Activated T-cell treated with anti-CD3 and anti-CD28 coated beads, Interleukin-2, amount 50 U/mL, for 24 hours (primary cell): ENCODE measurements at places on chromosomes 1 and 21.

- no peak overlapping the region for H3K4me3 ChIP-seq
- peaks cover 5% of the 10 kb centered on the region for H3K4me1 ChIP-seq
- H3K27me3 ChIP-seq: no peaks in the 10 kb centered on the region
- H3K36me3 ChIP-seq: no peaks in the 10 kb centered on the region
- no peak for DNase-seq
Observed at GRCh38 chr1:186054003-186054402, 319.8 kb downstream of the HMCN1 start.

DNA sequence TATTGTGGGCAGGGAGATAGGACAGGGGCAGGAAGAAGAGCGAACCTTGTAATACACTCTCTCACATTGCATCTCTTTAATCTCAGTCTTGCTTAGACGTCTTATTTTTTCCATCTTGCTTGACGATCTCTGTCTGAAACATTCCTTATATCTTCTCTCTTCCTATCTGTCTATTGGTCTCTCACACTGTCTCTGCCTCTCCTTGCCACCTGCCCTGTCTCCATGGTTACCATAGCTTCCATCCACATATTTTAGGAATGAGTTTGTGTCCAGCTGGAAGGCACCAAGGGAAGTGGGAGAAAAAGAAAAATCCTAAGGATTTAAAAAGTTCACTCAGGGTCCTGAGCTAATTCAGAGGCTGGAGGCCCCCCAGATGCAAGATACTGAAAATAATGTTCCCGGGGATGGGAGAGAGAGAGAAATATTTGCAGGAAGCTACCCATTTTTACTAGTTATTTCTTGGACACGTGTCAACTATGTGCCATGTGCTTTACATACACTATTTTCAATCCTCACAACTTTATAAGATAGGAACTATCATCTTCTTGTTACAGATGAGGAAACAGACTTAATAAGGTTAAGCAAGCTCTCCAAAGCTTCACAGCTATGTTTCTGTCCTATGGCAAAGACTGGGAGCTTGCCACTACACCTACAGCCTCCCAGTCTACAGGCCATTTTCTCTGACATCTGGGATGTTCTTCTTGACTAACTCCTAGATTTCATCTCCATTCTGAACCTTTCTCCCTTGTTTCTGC, 933 bp downstream of the ANKRD34A start:
- H3K4me3 ChIP-seq: peak overlapping the region; percentile 96
- H3K36me3 ChIP-seq: peaks cover 29% of the 10 kb centered on the region
- H3K27me3 ChIP-seq: no peaks in the 10 kb centered on the region
- peaks cover 72% of the 10 kb centered on the region for H3K4me1 ChIP-seq
- DNase-seq: no peak

GRCh38 chr1:216641669-216642460, 81.4 kb downstream of the ESRRG start:
- H3K4me3 ChIP-seq: no peak overlapping the region
- no peaks in the 10 kb centered on the region for H3K4me1 ChIP-seq
- H3K27me3 ChIP-seq: no peaks in the 10 kb centered on the region
- H3K36me3 ChIP-seq: no peaks in the 10 kb centered on the region

GRCh38 chr1:38213646-38214434, 167.2 kb upstream of the POU3F1 start:
- no peaks in the 10 kb centered on the region for H3K36me3 ChIP-seq
- H3K27me3 ChIP-seq: peaks cover 39% of the 10 kb centered on the region
- no peak overlapping the region for H3K27ac ChIP-seq
- DNase-seq: no peak
- H3K4me3 ChIP-seq: no peak overlapping the region

DNA sequence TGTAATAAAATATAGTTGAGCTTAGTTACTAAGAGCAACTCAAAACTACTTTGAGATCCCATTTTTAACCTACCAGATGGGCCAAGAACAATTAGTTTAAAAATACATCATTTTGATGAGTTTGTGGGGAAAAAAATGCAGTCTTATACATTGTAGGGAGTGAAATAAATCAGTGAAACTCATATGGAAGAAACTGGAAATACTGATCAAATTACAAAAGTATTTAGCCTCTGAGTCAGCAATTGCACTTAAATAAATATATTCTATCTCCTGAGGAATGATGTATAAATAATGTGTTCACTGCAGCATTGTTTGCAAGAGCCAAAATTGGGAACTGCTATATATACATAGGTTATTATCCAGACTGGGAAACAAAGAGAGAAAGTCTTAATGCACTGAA, 4.6 kb upstream of the SMCP start:
- no peaks in the 10 kb centered on the region for H3K4me1 ChIP-seq
- H3K27me3 ChIP-seq: peaks cover 21% of the 10 kb centered on the region
- no peak overlapping the region for H3K27ac ChIP-seq
- no peak for DNase-seq
- H3K4me3 ChIP-seq: no peak overlapping the region

GRCh38 chr21:39555911-39556590, 56.7 kb upstream of the B3GALT5 start:
- DNase-seq: no peak
- H3K27ac ChIP-seq: no peak overlapping the region
- H3K4me1 ChIP-seq: no peaks in the 10 kb centered on the region
- H3K4me3 ChIP-seq: no peak overlapping the region
- peaks cover 5% of the 10 kb centered on the region for H3K27me3 ChIP-seq
- no peaks in the 10 kb centered on the region for H3K36me3 ChIP-seq

DNA sequence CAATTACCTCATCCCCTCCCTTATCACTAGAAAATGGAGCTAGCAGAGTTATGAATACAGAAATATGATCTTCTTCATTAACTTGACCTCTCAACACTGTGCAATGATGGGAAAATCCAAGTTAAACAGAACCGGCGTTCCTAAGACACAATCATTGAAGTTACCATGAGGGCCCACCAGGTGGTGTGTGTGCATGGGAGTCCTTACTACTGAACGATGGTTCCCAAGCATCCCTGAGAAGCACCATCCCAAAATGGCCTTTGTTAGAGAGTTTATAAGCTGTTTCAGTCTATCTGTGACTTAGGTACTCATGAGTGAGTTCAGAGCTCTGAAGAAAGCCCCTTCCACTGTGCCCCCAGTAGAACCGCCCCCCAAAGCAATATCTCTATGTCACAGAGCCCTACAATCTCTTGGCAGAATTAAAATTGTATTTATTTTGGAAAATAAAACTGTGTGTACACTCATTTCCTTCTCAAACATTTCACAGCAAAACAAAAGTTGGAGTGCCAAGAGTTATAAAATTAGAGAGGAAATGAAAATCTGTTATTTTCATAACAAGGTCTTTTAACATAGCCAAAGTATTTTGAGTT, 56.8 kb downstream of the PLD5 start:
- no peaks in the 10 kb centered on the region for H3K36me3 ChIP-seq
- H3K4me1 ChIP-seq: no peaks in the 10 kb centered on the region
- DNase-seq: no peak
- H3K27me3 ChIP-seq: peaks cover 13% of the 10 kb centered on the region

DNA sequence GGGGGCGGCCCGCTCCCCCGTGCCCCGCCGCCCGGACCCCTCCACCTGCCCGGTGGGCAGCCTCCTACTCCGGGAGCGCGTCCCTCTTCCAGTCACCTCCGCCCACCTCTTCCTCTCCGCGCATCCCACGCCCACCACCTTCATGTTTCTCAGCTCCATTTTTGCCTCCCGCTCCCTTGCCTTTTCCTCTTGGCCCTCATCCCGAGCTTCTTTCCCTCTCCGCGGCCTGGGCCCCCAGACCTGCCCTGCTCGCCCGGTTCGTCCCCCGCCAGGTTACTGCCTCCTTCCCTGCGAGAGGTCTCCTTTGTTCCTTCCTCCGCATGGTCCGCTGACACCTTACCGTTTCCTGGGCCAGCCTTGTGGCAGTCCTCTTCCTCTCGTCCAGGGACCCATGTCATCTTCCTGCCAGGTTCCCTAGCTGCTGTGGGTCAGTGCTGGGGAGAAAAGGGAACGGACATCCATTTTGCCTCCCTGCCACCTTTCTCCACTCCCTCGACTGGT, 563 bp downstream of the QSOX1 start:
- peaks cover 2% of the 10 kb centered on the region for H3K36me3 ChIP-seq
- no peaks in the 10 kb centered on the region for H3K27me3 ChIP-seq
- DNase-seq: no peak
- peaks cover 35% of the 10 kb centered on the region for H3K4me1 ChIP-seq
- peak overlapping the region; percentile 87 for H3K4me3 ChIP-seq

GRCh38 chr1:108617008-108617723, 43.7 kb downstream of the HENMT1 start:
- H3K27ac ChIP-seq: no peak overlapping the region
- no peaks in the 10 kb centered on the region for H3K27me3 ChIP-seq

- no peaks in the 10 kb centered on the region for H3K27me3 ChIP-seq
- H3K27ac ChIP-seq: no peak overlapping the region
- no peaks in the 10 kb centered on the region for H3K4me1 ChIP-seq
- no peaks in the 10 kb centered on the region for H3K36me3 ChIP-seq
- no peak for DNase-seq
Observed at GRCh38 chr1:81517987-81518386, 282.7 kb upstream of the ADGRL2 start.

GRCh38 chr1:161200421-161200991, 1.7 kb upstream of the ADAMTS4 start:
- H3K27ac ChIP-seq: peak overlapping the region; percentile 96
- H3K4me3 ChIP-seq: peak overlapping the region; percentile 6
- no peaks in the 10 kb centered on the region for H3K27me3 ChIP-seq
- peaks cover 29% of the 10 kb centered on the region for H3K36me3 ChIP-seq
- H3K4me1 ChIP-seq: peaks cover 50% of the 10 kb centered on the region

GRCh38 chr1:56864430-56864829, 9.8 kb downstream of the C8A start:
- no peak overlapping the region for H3K27ac ChIP-seq
- H3K36me3 ChIP-seq: no peaks in the 10 kb centered on the region

DNA sequence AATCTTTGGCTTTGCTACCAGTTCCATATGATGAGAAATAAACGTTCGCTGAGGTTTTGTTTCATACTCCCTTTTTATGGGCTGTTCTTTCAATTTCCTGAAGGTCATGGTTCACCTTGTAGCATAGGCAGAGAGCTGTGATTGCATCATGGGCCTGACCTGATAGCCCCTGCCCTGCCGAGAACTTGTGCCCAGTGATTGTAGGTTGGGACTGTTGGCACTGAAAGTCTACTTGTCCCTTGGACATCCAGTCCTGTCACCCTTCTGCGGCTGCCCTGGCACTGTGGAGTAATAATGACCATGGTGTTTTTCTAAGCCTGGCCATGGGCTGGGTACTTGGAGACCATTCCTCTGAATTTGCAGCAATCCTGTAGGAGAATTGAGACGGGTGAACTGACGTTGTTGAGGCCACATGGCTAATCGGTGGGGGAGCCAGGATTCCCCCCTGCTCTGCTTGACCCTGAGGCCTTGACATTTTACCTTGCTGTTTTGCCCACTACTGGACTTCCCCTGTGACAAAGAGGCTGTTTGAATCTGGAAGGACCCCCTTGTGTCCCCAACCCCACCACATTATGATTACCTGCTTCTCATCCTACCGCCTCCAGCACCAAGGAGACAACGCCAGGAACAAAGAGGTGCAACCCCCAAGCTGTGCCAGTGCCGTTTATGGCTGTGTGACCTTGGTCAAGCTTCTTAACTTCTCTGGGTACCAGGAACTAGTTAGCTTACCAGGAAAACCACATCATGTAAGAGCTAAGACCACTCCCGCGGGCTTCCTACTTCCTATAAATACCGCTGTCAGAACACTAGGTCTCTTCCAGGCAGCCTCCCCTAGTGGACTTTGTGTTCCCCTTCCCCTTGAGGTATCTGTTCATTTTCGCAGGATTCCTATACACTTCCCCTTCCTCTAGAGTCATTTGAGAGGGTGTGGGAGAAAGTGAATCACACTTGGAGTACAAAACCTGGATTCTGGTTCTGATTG, 23.4 kb downstream of the SESN2 start:
- DNase-seq: no peak
- H3K4me1 ChIP-seq: no peaks in the 10 kb centered on the region
- peaks cover 53% of the 10 kb centered on the region for H3K36me3 ChIP-seq
- H3K4me3 ChIP-seq: no peak overlapping the region
- peak overlapping the region; percentile 40 for H3K27ac ChIP-seq

- H3K27me3 ChIP-seq: no peaks in the 10 kb centered on the region
- peaks cover 54% of the 10 kb centered on the region for H3K4me1 ChIP-seq
- peak; percentile 70 for DNase-seq
- peaks cover 55% of the 10 kb centered on the region for H3K36me3 ChIP-seq
Observed at GRCh38 chr21:43866659-43867331, 1.8 kb downstream of the AGPAT3 start.

DNA sequence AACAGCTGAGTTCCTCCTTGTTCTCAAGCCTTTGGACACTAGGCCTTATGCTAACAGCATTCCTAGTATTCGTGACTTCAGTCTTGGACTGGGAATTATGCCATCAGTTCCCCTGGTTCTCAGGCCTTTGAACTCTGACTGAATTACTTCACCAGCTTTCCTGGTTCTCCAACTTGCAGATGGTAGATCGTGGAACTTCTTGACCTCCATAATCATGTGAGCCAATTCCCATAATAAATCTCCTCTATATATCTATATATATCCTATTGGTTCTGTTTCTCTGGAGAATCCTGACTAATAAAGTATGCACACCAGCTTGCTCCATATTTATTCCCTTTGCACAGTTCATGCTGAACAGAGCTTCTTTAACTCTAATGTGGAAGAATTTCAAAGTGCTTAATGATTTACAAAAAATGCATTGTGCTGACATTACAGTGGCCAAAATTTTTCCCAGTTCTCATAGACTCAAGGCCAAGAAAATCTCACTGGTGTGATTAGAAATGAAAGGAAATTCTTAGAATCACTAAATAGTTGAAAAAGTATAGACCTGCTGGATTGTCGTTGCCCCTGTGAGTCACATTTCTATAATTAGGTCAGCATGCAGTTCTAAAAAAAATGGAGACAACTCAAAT, 462.9 kb upstream of the ADAMTS5 start:
- no peaks in the 10 kb centered on the region for H3K27me3 ChIP-seq
- no peaks in the 10 kb centered on the region for H3K36me3 ChIP-seq
- H3K4me1 ChIP-seq: no peaks in the 10 kb centered on the region

- no peak overlapping the region for H3K27ac ChIP-seq
- H3K36me3 ChIP-seq: no peaks in the 10 kb centered on the region
- H3K4me1 ChIP-seq: peaks cover 10% of the 10 kb centered on the region
Observed at GRCh38 chr1:228793032-228793431, 57.8 kb downstream of the RHOU start.

- H3K36me3 ChIP-seq: peaks cover 87% of the 10 kb centered on the region
- no peaks in the 10 kb centered on the region for H3K27me3 ChIP-seq
- DNase-seq: no peak
- H3K4me1 ChIP-seq: peaks cover 80% of the 10 kb centered on the region
- H3K4me3 ChIP-seq: no peak overlapping the region
Observed at GRCh38 chr1:13794231-13795187, 94.5 kb downstream of the PRDM2 start.
